Activated naive CD8-positive, alpha-beta T cell treated with anti-CD3 and anti-CD28 coated beads, Interleukin-2, amount 50 U/mL, for 24 hours (primary cell): ENCODE measurements at places on chromosomes 4 and X.

- no peak for DNase-seq
- H3K4me1 ChIP-seq: peaks cover 13% of the 10 kb centered on the region
- H3K27me3 ChIP-seq: peaks cover 2% of the 10 kb centered on the region
- H3K27ac ChIP-seq: peak overlapping the region; percentile 55
- no peaks in the 10 kb centered on the region for H3K36me3 ChIP-seq
- H3K4me3 ChIP-seq: no peak overlapping the region
Observed at GRCh38 chr4:100823066-100823992, 305.5 kb upstream of the EMCN start.

- H3K27ac ChIP-seq: peak overlapping the region; percentile 89
- H3K27me3 ChIP-seq: no peaks in the 10 kb centered on the region
- peak overlapping the region; percentile 68 for H3K4me3 ChIP-seq
- H3K36me3 ChIP-seq: peaks cover 26% of the 10 kb centered on the region
Observed at GRCh38 chr4:182918044-182918607, 940 bp upstream of the DCTD start.

DNA sequence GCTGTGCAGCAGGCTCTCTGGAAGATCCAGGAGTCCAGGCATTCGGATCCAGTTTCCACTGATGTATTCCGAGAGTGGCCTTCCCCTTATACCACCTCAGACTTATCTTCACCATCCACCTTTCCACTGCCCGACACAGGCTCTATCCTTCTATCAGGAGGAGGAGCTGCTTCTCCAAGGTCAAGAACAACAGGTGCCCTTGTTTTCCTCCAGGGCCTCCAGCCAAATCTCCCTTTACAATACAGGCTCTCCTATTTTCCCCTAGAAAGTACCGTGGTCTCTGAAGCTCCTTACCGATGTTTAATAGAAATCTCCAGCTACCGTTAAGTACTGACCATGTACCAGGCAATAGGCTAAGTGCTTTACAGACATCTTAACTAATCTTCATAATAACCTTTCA, 61.3 kb downstream of the AFAP1 start:
- H3K36me3 ChIP-seq: peaks cover 3% of the 10 kb centered on the region
- peaks cover 29% of the 10 kb centered on the region for H3K4me1 ChIP-seq
- DNase-seq: no peak
- no peak overlapping the region for H3K4me3 ChIP-seq
- H3K27ac ChIP-seq: no peak overlapping the region

GRCh38 chr4:40283968-40284367, 51.2 kb upstream of the CHRNA9 start:
- H3K27ac ChIP-seq: peak overlapping the region; percentile 96
- H3K36me3 ChIP-seq: peaks cover 22% of the 10 kb centered on the region
- peak; percentile 81 for DNase-seq
- peak overlapping the region; percentile 44 for H3K4me3 ChIP-seq
- H3K27me3 ChIP-seq: no peaks in the 10 kb centered on the region
- H3K4me1 ChIP-seq: peaks cover 84% of the 10 kb centered on the region

- no peaks in the 10 kb centered on the region for H3K27me3 ChIP-seq
- DNase-seq: no peak
- H3K4me3 ChIP-seq: no peak overlapping the region
- H3K36me3 ChIP-seq: no peaks in the 10 kb centered on the region
Observed at GRCh38 chrX:96453139-96453538, 231.5 kb upstream of the DIAPH2 start.

- H3K4me1 ChIP-seq: no peaks in the 10 kb centered on the region
- no peak overlapping the region for H3K27ac ChIP-seq
- H3K36me3 ChIP-seq: no peaks in the 10 kb centered on the region
- H3K27me3 ChIP-seq: no peaks in the 10 kb centered on the region
Observed at GRCh38 chr4:21451032-21451431, 497.5 kb downstream of the KCNIP4 start.

DNA sequence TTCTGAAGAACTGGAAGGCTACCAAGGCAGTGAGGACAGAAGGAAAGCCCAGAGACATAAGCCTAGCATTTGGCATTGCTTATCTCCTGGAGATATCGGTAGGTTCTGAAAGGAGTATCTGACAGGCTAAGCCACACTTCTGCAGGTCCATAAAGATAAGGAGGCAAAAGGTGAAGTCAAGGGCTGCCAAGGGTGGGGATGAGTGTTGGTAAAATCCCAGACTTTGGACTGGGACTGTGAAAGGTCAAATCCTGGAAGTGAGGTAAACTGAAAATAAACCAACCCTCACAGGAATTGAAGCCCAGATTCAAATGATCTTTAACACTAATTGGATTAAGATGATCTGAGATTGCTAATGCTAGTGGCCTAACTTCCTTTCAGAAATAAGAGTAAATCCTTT, 27.4 kb downstream of the GK start:
- H3K4me3 ChIP-seq: no peak overlapping the region
- DNase-seq: no peak
- H3K4me1 ChIP-seq: no peaks in the 10 kb centered on the region
- no peaks in the 10 kb centered on the region for H3K27me3 ChIP-seq
- no peak overlapping the region for H3K27ac ChIP-seq

- H3K36me3 ChIP-seq: no peaks in the 10 kb centered on the region
- no peaks in the 10 kb centered on the region for H3K27me3 ChIP-seq
- no peak for DNase-seq
- no peak overlapping the region for H3K4me3 ChIP-seq
Observed at GRCh38 chrX:111352424-111352823, 59.6 kb downstream of the DCX start.

- no peaks in the 10 kb centered on the region for H3K27me3 ChIP-seq
- no peak overlapping the region for H3K27ac ChIP-seq
- no peaks in the 10 kb centered on the region for H3K36me3 ChIP-seq
- DNase-seq: no peak
- no peak overlapping the region for H3K4me3 ChIP-seq
- peaks cover 3% of the 10 kb centered on the region for H3K4me1 ChIP-seq
Observed at GRCh38 chrX:39745818-39746217, 351.9 kb downstream of the BCOR start.

- H3K36me3 ChIP-seq: no peaks in the 10 kb centered on the region
- H3K4me1 ChIP-seq: no peaks in the 10 kb centered on the region
- no peak overlapping the region for H3K4me3 ChIP-seq
- H3K27ac ChIP-seq: no peak overlapping the region
- no peaks in the 10 kb centered on the region for H3K27me3 ChIP-seq
Observed at GRCh38 chrX:117919755-117920154, 196.9 kb downstream of the KLHL13 start.

GRCh38 chrX:41759817-41760216, 35.8 kb downstream of the GPR82 start:
- no peak for DNase-seq
- no peaks in the 10 kb centered on the region for H3K36me3 ChIP-seq
- no peaks in the 10 kb centered on the region for H3K27me3 ChIP-seq
- no peak overlapping the region for H3K27ac ChIP-seq
- H3K4me3 ChIP-seq: no peak overlapping the region

- no peak overlapping the region for H3K27ac ChIP-seq
- H3K27me3 ChIP-seq: no peaks in the 10 kb centered on the region
- H3K36me3 ChIP-seq: no peaks in the 10 kb centered on the region
- H3K4me3 ChIP-seq: no peak overlapping the region
- H3K4me1 ChIP-seq: peaks cover 12% of the 10 kb centered on the region
Observed at GRCh38 chr4:152075253-152075928, 314.6 kb upstream of the GATB start.

DNA sequence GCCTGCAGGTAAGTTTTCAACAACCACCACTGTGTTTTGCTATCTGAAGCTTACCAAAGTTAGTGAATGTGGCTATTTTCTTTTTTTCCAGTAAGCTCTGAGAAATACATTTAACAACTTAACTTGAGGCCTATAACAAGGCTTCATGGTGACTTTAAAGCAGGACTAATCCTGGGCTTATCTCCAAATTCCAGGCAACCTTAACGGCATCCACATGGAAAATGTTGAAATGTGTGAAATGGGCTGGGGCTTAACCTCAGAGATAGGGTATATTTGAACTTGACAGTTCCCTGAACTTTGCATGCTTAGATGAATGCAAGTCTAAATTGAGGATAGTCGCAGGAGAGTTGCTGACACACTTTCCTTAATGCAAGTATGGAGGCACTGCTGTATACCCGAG, 539.2 kb downstream of the GALNTL6 start:
- H3K27me3 ChIP-seq: no peaks in the 10 kb centered on the region
- no peaks in the 10 kb centered on the region for H3K36me3 ChIP-seq
- no peak overlapping the region for H3K4me3 ChIP-seq
- H3K4me1 ChIP-seq: no peaks in the 10 kb centered on the region

- no peaks in the 10 kb centered on the region for H3K4me1 ChIP-seq
- no peak overlapping the region for H3K4me3 ChIP-seq
- no peak overlapping the region for H3K27ac ChIP-seq
- H3K36me3 ChIP-seq: no peaks in the 10 kb centered on the region
Observed at GRCh38 chr4:3657902-3658529, 108.2 kb upstream of the ADRA2C start.
